ENCODE measurements at places on chromosomes 4 and X.

DNA sequence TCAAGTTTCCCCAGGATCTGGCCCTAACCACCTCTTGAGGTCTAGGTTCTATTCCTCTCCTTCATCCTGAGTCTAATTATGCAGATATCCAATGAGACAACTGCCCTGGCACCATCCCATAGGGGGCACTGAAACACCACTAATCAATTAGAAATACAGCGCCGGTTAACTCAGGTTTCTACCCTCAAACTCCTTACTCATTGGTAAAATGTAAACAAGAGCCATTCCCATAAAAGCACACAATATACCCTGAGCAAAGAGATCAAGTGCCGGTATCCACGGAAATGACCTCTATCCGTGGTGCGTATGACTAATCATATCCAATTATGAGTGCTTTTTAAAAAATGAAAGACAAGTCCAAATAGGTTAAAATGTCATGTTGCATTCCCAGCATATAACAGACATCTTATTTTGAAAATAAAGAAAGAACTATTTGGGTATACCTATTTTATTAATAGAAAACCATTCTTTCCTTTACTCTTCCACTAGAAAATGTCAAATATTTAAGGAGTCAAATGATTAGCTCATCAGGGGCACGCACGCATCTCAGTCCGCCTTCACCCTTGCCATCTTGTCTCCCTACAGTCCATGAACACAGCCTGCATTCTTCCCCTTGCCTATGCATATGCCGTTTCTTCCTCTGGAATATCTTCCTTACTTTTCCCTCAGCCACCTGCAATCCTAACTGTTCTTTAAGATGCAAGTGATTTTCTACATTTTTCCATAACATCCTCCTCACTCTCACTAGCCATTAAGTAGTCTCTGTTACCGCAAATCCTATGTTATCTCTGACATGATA is 141.1 kb downstream of the MAML3 start:
- DNase-seq: peak; percentile 83

- no peak for DNase-seq
Measured at GRCh38 chr4:139896091-139896604, 230.5 kb downstream of the MGST2 start.

DNA sequence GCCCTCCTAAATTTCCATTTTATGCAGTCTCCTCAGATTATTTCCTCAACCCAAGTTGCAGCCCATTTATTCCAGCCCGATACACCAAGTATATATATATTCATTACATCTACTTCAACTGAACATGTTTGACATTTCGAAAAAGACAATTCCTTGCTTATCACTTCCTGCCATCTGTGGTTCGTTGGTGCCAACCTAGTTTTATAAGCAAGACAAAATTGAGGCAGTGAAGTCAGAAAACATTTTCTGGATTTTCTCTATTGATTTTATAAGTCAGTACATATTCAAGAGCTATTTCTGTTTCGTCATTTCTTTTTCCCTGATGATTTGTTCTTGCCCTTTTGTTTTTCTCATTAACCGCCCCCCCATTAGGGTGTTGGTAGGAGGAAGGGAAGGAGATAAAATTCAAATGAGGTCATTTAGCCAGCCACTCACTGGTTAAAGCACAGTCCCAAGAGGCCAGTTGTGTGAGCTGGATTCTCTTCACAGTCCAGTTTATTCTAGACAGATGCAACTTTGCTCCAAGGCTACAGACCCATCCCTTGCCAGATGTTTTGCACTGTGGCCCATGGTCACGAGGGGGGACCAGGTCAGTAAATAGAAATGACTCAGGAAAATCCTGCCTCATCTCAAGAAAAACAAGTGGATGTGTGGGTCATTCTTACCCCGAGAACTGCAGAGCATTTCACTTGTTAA is 20.3 kb upstream of the VEGFD start:
- peak; percentile 59 for DNase-seq

DNA sequence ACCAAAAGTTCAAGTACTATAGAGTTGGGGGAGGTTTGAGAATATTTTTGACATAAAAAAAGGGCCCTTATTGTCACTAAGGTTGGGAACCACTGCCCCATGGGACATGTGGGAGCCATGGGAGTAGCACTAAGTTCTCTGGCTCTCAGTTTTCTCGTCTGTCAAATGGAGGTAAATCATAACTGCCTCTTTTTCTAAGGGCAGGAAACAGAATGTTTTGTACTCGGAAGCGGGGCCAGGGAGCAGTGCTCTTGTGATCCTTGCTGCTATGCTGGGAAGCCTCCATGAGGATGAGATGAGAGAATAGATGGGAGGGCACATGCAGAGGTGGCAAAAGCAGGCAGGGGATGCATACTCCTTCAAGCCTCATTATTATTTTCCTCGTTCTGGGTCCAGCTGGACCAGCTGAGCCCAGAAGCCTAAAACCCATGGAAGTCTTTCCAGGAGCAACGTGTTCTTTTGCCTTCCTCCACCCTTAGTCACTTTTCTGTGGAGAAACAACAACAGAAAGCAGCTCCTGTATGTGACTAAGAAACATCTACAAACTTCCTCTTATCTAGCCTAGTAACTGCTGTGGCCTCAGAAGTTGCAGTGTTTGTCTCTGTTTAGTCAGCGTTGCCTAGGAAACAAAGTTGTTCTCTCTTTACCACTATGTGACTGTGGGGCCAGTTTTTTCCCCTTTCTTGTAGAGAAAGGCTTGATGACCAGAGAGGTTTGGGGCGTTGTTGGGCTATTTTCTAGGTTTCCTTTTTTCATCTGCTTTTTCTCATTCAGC is 64.8 kb downstream of the TSC22D3 start:
- peak; percentile 90 for DNase-seq

GRCh38 chr4:138053641-138054301 is 188.4 kb downstream of the SLC7A11 start:
- DNase-seq: no peak

- DNase-seq: no peak
Measured at GRCh38 chrX:153522259-153522658, 4.8 kb downstream of the ATP2B3 start.
